ENCODE measurements at places on chromosomes 4 and X. TPM values are rescaled to one million over a fixed set of nuclear protein-coding genes. Genes with fewer than 3 reads are reported as not detected.

GRCh38 chr4:74189331-74190043 is 31.6 kb downstream of the MTHFD2L start:
- DNase-seq: peak; percentile 9

DNA sequence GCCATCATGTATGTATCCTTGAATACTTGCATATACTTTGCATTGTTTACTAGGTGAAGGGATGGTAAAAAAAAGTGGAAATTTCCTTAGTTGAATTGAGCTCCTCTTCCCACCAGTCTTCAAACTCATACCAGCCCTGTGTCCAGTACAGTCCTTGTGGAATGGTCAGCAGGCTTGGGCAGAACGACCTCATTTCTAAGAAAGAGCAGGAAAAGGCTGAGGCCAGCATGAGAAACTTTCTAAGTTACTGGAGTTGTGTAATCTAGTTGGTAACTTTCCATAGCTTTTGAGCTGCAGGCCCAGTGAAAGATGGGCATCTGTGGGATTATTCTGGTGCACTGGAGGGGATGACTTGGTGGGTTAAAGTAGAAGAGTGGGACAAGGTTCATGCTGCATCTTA is 87.6 kb downstream of the DCUN1D4 start:
- DNase-seq: no peak

- DNase-seq: no peak
These were observed at the start of gene CXCR3 for GRCh38 chrX:71618303-71618721. Gene CXCR3 (minus strand): TSS chrX:71618511. CDS start chrX:71618449, 62 bp downstream.

DNA sequence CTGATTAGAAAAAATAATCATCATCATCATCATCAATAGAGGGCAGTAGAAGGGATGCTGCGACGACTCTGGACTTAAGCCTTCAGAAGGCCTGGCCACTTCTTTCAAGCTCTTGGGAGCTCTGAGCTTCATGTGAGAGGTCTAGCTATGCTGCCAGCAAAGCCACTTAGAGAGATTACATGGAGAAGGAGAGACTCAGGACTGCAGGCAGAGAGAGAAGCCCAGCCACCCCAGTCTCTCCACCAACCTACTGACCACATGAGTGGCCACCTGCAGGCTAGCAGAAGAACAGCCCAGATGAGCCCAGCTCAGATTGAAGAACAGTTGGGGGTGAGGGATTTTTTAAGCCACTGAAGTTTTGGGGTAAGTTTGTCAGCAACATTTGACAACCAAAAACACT is 17.1 kb upstream of the TMEM150C start:
- DNase-seq: no peak

AR gene
- 7.5 TPM for total RNA-seq

MAGEE1 gene
- total RNA-seq: 2.0 TPM

DCLK2 gene
- 11.7 TPM for total RNA-seq

PASD1 gene
- not detected for total RNA-seq

SGMS2 gene
- total RNA-seq: 23.0 TPM
